Suprapubic skin (tissue), 4 donors: ENCODE measurements at places on chromosomes 12 and 14.

GRCh38 chr14:49988080-49988990 is 95.5 kb downstream of the ARF6 start:
- H3K27ac ChIP-seq = no peak overlapping the region
- no peak overlapping the region for H3K4me3 ChIP-seq
- peaks cover 3% of the 10 kb centered on the region for H3K4me1 ChIP-seq
- DNase-seq = no peak
- no peaks in the 10 kb centered on the region for H3K36me3 ChIP-seq
- no peaks in the 10 kb centered on the region for H3K27me3 ChIP-seq

DNA sequence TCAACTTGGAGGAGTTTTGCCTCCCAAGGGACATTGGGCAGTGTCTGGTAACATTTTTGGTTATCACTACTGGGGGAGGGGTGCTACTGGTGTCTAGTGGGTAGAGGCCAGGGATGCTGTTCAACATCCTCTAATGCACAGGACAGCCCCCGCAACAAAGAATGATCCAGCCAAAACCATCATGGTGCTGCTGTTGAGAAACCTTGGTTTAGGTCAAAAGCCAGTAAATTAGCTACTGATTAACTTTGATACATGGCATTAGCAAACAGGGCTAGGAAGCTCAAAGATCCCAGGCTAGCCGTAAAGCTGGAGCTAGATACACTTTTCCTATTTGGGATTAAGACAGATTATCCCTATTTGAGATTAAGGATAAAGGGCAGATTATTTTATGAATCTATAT is 8.8 kb downstream of the ALKBH2 start:
- no peak overlapping the region for H3K4me3 ChIP-seq
- H3K27ac ChIP-seq = no peak overlapping the region
- H3K27me3 ChIP-seq = no peaks in the 10 kb centered on the region
- DNase-seq = no peak
- peaks cover 94% of the 10 kb centered on the region for H3K36me3 ChIP-seq

DNA sequence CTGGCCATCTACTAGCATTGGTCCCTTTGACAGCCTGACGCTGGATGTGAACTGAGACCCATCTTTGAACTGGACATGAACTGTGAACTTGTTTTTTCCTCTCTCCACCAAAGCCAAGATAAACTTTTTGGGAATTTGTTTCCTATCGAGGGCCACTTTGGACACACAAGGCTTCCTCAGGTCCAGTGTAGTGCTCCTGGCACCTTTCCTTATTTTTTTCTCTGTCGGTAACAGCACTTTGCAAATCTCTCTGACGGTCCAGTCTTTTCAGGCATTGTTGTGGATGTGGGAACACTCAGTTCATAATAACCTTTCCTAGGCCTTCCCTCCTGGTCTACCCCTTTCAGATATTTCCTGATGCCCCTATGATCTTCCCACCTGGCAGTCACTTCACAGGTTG is 5.0 kb downstream of the KCNA1 start:
- peaks cover 53% of the 10 kb centered on the region for H3K27me3 ChIP-seq
- H3K4me1 ChIP-seq = peaks cover 16% of the 10 kb centered on the region
- DNase-seq = no peak
- H3K27ac ChIP-seq = no peak overlapping the region

DNA sequence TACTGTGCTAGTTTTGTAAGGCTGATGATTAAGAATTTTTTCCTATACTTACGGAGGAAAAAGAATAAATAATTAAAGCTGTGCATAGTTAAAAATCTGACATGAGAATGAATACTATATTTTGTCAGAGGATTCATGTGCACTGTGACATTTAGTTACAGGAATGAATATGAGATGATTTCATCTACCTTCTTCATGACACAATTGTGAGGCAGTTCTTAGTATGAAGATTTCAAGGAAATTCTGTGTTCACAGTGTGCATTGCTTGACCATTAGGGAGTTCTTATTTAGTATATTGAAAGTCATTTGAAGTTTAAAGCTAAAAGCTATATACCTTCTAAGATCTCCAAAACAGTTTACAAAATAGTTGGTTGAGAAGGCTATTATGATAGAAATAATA is 70.1 kb downstream of the ATF7IP start:
- no peak overlapping the region for H3K4me3 ChIP-seq
- peaks cover 54% of the 10 kb centered on the region for H3K36me3 ChIP-seq
- no peaks in the 10 kb centered on the region for H3K27me3 ChIP-seq
- H3K4me1 ChIP-seq = no peaks in the 10 kb centered on the region
- no peak overlapping the region for H3K27ac ChIP-seq
- DNase-seq = no peak

- no peaks in the 10 kb centered on the region for H3K36me3 ChIP-seq
- DNase-seq = no peak
- H3K27ac ChIP-seq = peak overlapping the region; percentile 96
- peaks cover 70% of the 10 kb centered on the region for H3K4me1 ChIP-seq
- H3K4me3 ChIP-seq = no peak overlapping the region
Measured at GRCh38 chr14:77045238-77046162, 17.0 kb upstream of the IRF2BPL start.

DNA sequence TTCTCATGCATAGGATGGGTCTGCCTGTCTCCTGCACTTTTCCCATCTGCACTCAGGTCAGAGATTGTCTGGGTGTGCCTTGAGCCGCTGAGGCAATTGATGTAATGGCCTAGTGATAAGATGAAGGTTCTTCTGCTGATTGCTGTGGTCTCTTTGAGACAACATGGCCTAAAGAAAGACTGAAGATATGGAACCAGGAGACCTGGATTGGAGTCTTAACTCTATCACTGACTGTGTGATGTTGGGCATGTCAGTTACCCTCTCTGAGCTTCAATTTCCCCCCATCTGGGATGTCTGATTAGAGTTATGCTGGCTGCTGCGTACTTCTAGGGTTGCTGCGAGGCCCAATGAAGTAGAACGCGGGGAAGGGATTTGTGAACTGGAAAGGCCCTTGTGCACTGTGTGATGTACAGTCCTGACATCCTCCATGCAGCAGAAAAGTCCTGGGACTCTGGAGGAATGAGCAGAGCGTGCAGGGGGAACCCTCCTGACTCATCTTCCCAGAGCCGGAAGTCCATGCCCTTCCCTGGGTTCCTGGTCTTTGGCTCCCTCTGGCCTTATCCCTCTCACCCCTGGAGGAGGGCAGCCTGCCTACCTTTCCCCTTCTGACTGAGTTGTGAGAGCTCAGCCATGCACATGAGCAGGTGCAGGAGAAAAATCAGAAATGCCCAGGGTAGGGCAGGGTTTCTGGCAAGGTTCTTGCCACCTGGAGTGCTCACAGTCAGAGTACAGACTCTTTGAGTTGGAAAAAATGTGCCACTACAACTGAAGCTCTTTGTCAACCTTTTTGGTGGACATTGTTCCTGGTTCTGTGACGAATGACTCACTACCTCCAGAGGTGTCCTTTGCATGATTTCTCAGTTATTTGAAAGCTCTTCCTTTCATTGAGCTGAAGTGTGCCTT is 21.1 kb downstream of the PLEKHD1 start:
- DNase-seq = no peak
- no peak overlapping the region for H3K4me3 ChIP-seq
- peaks cover 3% of the 10 kb centered on the region for H3K4me1 ChIP-seq
- H3K36me3 ChIP-seq = no peaks in the 10 kb centered on the region

- no peak for DNase-seq
- no peak overlapping the region for H3K27ac ChIP-seq
- no peak overlapping the region for H3K4me3 ChIP-seq
- no peaks in the 10 kb centered on the region for H3K27me3 ChIP-seq
- H3K36me3 ChIP-seq = no peaks in the 10 kb centered on the region
Measured at GRCh38 chr14:49508124-49508523, 78.1 kb downstream of the RPS29 start.

DNA sequence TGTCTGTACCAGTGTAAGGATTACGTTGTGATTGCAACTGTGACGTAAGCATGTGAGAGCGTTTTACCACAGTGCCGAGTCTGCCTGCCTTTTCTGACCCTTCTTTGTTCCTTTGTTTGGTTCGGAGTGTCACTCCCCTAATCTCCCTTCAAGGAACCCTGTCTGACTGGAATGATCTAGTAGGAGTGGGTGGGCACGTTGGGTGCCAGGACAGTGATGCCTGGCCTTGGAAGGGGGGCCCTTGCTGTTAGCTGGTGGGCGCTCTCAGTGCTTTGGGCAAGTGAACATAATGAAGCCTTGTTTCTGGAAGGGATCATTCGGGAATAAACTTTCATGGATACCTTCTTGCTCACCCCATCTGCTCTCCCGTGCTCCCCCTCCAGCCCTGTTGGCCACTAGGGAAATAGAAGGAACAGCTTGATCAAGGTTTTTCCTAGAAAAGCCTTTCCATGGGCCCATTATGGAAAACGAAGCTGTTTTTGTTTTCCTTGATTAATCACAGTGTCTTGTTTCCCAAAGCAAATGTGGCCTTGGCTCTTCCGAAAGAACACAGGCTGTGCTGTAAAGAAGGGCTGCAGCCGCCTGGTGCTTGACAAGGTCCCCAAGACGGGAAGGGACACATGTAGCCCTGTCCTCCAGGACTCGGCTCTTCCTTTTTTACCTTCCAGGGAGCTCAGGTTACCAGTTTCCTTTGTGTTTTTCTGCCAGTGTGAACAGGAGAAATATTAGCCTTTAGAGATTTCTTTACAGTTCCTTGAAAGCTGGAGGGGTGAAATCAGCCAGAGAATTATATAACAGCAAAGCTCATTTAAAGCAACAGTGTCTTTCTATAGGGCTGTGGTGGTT is 215.5 kb downstream of the CRADD start:
- no peak overlapping the region for H3K27ac ChIP-seq
- no peaks in the 10 kb centered on the region for H3K36me3 ChIP-seq
- no peaks in the 10 kb centered on the region for H3K27me3 ChIP-seq
- no peak overlapping the region for H3K4me3 ChIP-seq
- H3K4me1 ChIP-seq = peaks cover 27% of the 10 kb centered on the region

- no peaks in the 10 kb centered on the region for H3K36me3 ChIP-seq
- H3K27me3 ChIP-seq = peaks cover 96% of the 10 kb centered on the region
- no peak overlapping the region for H3K27ac ChIP-seq
- H3K4me3 ChIP-seq = peak overlapping the region; percentile 52
- DNase-seq = no peak
Measured at GRCh38 chr14:37595809-37596621, 586 bp downstream of the TTC6 start.

DNA sequence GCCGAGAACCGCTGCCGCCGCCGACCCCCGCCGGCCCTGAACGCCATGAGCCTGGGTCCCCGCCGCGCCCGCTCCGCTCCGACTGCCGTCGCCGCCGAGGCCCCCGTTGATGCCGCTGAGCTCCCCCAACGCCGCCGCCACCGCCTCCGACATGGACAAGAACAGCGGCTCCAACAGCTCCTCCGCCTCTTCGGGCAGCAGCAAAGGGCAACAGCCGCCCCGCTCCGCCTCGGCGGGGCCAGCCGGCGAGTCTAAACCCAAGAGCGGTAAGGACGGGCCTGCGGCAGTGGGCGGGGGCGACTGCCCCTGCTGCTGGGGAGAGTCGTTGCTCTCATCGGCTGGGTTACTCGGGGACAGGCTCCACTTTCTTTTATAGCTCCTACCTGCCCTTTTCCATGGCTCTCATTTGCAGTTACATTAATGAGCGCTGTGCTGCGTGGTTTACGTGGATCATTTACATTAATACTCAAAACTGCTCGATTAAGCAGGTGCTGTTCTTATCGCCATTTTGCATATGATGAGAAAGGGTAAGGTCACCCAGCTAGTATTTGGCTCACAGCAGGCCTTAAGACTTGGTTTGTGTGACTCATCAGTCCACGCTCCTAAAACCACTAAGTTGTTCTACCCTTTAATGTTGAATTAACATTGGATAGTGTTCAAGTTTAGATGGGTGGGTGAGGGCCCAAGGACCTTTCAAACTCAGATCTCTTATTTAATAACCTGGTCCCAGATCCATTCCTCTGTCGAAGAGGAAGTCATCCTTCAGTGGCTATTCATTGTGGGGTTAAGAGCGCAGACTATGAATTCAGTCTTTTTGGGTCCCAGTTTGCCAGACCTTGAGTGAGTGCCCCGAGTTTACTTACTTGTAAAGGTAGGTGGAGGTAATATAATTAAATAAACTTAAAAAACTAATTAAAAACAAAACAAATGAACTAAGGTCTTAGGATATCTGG is 823 bp downstream of the RNF10 start:
- H3K27me3 ChIP-seq = no peaks in the 10 kb centered on the region
- peak overlapping the region; percentile 88 for H3K4me3 ChIP-seq

DNA sequence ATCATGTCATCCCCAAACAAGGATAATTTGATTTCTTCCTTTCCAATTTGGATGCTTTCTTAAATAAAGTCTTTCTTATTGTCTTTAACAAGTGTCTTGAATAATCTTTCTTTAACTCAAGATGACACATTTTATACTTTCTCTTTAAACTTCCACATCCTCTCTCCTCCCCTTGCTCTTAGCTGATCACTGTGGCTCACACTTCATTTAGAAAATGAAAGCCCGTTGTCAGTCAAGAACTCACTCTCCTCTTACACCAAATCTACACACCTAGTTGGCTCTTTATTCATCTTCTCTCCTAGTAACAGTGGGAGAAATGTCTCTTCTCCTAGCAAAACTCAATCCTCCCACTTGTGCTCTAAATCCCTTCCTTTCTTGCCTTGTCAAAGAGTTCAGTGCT is 10.4 kb upstream of the RMST start:
- no peak overlapping the region for H3K4me3 ChIP-seq
- DNase-seq = no peak
- H3K27me3 ChIP-seq = no peaks in the 10 kb centered on the region
- H3K4me1 ChIP-seq = no peaks in the 10 kb centered on the region
- H3K27ac ChIP-seq = no peak overlapping the region
- H3K36me3 ChIP-seq = no peaks in the 10 kb centered on the region

DNA sequence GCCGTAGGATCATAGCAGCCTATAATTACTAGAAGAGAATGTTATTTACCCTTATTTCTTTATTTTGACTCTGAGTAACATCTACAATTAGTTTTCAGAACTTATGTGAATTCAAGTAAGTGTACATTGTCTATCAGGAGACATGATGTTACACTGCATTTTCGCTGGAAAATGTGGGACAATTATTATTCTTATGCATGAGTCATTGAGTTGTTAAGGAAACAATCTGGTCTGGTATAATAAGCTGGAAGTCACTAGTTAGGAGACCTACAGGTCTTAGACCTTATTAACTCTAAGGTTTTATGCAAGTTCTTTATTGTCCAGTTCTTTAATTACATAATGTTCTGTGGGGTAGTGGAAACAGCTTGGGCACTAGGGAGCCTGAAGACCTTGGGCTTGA is 5.8 kb downstream of the KTN1 start:
- H3K36me3 ChIP-seq = no peaks in the 10 kb centered on the region
- H3K27ac ChIP-seq = peak overlapping the region; percentile 7
- no peak overlapping the region for H3K4me3 ChIP-seq
- DNase-seq = no peak
